ENCODE measurements at places on chromosomes 11 and 22. TPM values are rescaled to one million over a fixed set of nuclear protein-coding genes. Genes with fewer than 3 reads are reported as not detected.

The RFPL2 gene
- total RNA-seq, result not detected

The DNAJB13 gene
- not detected for total RNA-seq

The P4HA3 gene
- total RNA-seq, result not detected

The PGA5 gene
- not detected for total RNA-seq

- DNase-seq, result no peak
- H3K27ac ChIP-seq, result no peak overlapping the region
- H3K4me3 ChIP-seq, result no peak overlapping the region
- no peaks in the 10 kb centered on the region for H3K36me3 ChIP-seq
- no peaks in the 10 kb centered on the region for H3K4me1 ChIP-seq
Observed at GRCh38 chr11:69982690-69983570, 95.2 kb upstream of the ANO1 start.

GRCh38 chr11:75911459-75911858 is 96.4 kb downstream of the UVRAG start:
- H3K36me3 ChIP-seq, result peaks cover 8% of the 10 kb centered on the region
- peak overlapping the region; percentile 41 for H3K27ac ChIP-seq
- H3K4me3 ChIP-seq, result no peak overlapping the region
- H3K27me3 ChIP-seq, result no peaks in the 10 kb centered on the region
- no peak for DNase-seq

DNA sequence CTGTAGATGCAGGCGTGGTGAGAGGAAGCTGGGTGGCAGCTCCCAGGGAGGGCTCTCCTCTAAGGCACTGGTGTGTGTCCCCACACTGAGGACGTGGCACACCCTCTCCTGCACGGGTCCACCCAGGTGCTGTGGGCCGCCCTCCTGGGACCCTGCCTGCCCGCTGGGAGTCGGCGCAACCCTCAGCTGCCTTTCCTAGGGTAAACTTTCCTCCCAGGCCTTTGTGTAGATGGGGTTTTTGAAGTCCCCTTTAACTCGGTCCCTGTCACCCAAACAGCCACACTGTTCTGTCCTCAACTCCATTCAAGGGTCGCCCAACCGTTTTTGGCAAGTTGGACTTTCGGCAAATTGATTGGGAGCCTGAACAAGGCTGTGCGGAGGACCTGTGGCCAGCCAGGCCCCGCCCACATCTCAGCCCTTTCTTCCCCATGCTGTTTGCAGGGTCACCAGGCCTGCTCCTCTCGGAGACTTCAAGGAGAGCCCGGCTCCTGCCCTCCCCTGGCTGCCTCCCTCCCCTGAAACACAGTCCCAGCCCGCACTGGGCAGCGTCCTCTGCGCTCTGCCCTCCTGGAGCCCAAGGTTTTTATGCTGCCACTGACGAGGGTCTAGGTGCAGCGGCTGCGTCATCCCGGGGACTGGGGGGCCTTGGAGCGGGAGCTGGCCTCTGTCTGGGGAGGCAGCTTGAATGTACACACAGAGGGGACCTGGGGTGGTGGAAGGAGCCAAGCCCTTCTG is 1126.2 kb downstream of the BRD1 start:
- no peaks in the 10 kb centered on the region for H3K4me1 ChIP-seq
- no peak for DNase-seq
- no peak overlapping the region for H3K4me3 ChIP-seq

GRCh38 chr11:105000167-105000566 is 22.8 kb downstream of the CASP5 start:
- H3K27me3 ChIP-seq, result no peaks in the 10 kb centered on the region
- no peak for DNase-seq
- no peak overlapping the region for H3K4me3 ChIP-seq
- peaks cover 6% of the 10 kb centered on the region for H3K4me1 ChIP-seq

GRCh38 chr11:8267280-8267679 is 3.6 kb upstream of the LMO1 start:
- H3K4me1 ChIP-seq, result peaks cover 10% of the 10 kb centered on the region
- DNase-seq, result no peak
- H3K36me3 ChIP-seq, result no peaks in the 10 kb centered on the region
- peaks cover 53% of the 10 kb centered on the region for H3K27me3 ChIP-seq
- H3K27ac ChIP-seq, result no peak overlapping the region

DNA sequence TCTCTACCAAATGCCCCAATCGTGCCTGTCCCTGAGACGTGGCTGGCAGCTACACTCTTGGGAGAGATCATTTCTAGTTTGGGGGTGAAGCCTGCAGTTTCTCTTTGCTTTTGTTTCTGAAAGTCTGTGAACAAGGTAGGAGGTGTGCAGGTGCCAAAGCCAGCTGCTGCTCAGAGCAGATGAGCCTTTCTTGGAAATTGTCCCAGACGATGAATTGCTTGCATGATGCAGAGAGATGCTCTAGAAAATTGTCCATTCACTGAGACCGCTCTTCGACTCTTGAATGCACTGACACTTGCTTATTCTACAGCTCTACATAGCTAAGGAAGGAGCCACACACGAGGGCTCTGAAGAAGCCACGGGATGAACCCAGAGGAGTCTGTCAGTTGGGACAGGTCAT is 225.6 kb upstream of the E2F8 start:
- H3K36me3 ChIP-seq, result no peaks in the 10 kb centered on the region
- no peaks in the 10 kb centered on the region for H3K4me1 ChIP-seq
- no peak overlapping the region for H3K27ac ChIP-seq
- H3K4me3 ChIP-seq, result no peak overlapping the region
- peaks cover 14% of the 10 kb centered on the region for H3K27me3 ChIP-seq

- H3K27ac ChIP-seq, result no peak within 1 kb of the TSS
- H3K4me3 ChIP-seq, result no peak within 1 kb of the TSS
- no peak for DNase-seq
Observed at GRCh38 chr11:129375751-129376657, at the start of gene BARX2. Gene BARX2 (plus strand): TSS chr11:129375848. CDS start chr11:129376036, 188 bp downstream.

DNA sequence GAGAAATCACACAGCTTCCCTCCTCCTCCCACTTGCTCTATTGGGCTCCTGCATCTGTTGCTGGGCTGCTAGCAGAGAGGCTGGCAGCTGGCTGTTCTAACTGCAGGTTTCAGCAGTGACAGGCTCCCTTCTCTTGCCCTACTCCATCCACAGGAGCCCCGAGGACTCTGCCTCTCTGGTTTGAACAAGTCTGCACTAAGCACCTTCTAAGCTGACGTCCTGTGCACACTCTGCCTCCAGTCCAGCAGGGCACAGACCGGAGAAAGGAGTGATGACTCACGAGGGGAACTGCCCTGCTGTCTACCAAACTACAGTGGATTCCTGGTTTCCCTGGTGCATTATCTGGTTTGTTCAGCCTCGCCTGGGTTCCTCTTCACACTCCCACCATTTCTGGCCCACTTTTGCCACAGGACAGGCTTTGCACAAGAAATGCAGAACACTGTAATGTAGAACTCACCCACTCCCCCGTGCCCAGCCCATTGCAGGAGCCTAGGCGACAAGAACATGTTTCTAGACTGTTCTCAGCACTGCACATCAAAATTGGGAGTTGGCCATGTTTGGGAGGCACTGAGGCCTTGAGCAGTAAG is 26.0 kb downstream of the IL10RA start:
- H3K4me1 ChIP-seq, result peaks cover 86% of the 10 kb centered on the region
- H3K27me3 ChIP-seq, result no peaks in the 10 kb centered on the region
- DNase-seq, result no peak
- peak overlapping the region; percentile 44 for H3K4me3 ChIP-seq
- H3K36me3 ChIP-seq, result peaks cover 6% of the 10 kb centered on the region

GRCh38 chr22:33380789-33381530 is 322.8 kb upstream of the SYN3 start:
- peaks cover 12% of the 10 kb centered on the region for H3K36me3 ChIP-seq
- no peak overlapping the region for H3K4me3 ChIP-seq
- no peak overlapping the region for H3K27ac ChIP-seq
- DNase-seq, result no peak
- no peaks in the 10 kb centered on the region for H3K27me3 ChIP-seq

DNA sequence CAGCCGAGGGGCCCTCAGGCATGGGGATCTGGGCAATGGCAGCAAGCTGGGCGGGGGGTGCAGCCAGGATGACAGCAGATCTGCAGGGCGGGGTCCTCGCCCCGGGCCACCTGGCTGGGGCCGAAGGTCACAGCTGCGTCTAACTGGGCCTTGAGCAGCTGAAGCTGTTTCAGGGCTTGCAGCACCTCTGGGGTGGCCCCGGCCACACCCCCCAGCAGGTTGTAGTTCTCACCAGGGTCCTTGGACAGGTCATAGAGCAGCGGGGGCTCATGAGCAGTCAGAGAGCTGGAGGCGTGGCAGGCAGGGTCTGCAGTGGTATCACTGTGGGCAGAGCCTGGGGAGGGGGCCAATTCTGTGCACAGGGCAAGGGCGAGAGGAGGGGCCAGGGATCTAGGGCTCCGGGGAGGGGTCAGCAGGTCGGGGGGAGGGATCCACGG is 2.8 kb downstream of the ARSA start:
- DNase-seq, result no peak
- H3K27me3 ChIP-seq, result no peaks in the 10 kb centered on the region
- no peak overlapping the region for H3K4me3 ChIP-seq
- no peak overlapping the region for H3K27ac ChIP-seq

GRCh38 chr11:67252831-67253239 is 13.4 kb upstream of the GRK2 start:
- H3K27ac ChIP-seq, result peak overlapping the region; percentile 82
- peaks cover 49% of the 10 kb centered on the region for H3K36me3 ChIP-seq
- no peaks in the 10 kb centered on the region for H3K27me3 ChIP-seq
- peaks cover 71% of the 10 kb centered on the region for H3K4me1 ChIP-seq

DNA sequence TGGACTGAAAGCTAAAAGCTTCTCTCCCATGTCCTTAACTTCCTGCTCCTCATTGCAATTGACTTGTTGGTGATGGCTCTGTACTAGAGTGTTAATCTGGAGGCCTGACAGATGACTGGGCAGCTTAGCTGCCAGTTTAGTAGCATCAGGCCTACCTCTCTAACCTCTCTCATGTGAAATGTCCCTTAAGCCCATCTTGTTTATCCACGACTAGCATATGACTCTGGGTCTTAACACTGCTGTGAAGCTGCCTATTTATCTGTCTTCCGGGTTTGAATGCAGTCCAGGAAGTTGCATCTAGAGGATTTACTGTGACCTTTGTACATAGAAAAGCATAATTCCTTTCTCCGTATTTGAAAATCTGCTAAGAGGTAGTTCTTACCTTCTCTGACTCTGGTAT is 85.3 kb upstream of the HORMAD2 start:
- no peaks in the 10 kb centered on the region for H3K27me3 ChIP-seq
- no peak overlapping the region for H3K4me3 ChIP-seq
- H3K36me3 ChIP-seq, result peaks cover 6% of the 10 kb centered on the region
- H3K27ac ChIP-seq, result peak overlapping the region; percentile 87
- DNase-seq, result no peak

- no peak overlapping the region for H3K4me3 ChIP-seq
- H3K36me3 ChIP-seq, result no peaks in the 10 kb centered on the region
- no peak for DNase-seq
- no peak overlapping the region for H3K27ac ChIP-seq
- H3K27me3 ChIP-seq, result peaks cover 24% of the 10 kb centered on the region
- H3K4me1 ChIP-seq, result no peaks in the 10 kb centered on the region
Observed at GRCh38 chr11:19988598-19988997, 171.7 kb downstream of the DBX1 start.

DNA sequence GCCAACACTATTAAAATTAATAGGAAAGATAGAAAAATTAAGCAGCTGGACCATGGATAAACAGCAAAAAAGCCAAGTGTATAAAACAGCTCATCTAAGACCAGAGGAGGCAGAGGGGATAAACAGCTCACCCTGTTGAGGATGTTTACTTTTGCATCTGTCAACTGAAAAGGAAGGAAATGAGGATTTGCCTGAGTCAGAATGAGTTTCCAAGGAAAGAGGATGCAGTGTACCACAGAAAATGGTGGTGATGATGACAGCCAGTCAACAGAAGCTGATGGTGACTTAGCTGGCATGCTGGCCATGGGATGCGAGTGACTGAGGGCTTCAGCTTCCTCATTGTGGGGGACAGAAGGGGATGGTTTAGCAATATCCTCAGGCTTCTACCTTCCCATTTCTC is 183.5 kb downstream of the KIRREL3 start:
- no peak overlapping the region for H3K27ac ChIP-seq
- no peaks in the 10 kb centered on the region for H3K4me1 ChIP-seq
- no peak for DNase-seq

DNA sequence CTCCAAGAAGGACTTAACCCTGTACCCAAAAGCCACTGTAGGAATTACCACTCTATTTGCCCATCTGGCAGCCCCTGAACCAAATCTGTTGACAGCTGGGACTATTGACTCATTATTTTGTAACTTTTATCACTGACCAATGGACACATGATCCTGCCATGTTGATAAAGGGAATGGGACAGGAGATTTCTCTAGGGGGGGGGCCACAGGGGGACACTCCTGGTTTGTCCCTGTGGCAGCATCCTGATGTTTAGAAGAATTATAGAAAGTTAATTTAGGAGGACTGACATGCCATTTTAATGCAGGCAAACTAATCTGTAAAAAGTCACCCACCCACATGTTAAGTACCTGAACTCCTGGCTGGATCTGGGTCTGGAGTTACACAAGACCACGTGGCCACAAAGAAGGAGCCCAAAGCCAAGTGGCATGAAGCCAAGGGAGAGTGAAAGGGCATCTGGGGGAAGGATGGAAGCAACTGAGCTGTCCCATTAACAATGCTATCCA is 558.1 kb downstream of the ETS1 start:
- H3K36me3 ChIP-seq, result no peaks in the 10 kb centered on the region
- H3K4me1 ChIP-seq, result peaks cover 5% of the 10 kb centered on the region
- no peak overlapping the region for H3K27ac ChIP-seq
- no peak for DNase-seq
- H3K27me3 ChIP-seq, result peaks cover 17% of the 10 kb centered on the region

DNA sequence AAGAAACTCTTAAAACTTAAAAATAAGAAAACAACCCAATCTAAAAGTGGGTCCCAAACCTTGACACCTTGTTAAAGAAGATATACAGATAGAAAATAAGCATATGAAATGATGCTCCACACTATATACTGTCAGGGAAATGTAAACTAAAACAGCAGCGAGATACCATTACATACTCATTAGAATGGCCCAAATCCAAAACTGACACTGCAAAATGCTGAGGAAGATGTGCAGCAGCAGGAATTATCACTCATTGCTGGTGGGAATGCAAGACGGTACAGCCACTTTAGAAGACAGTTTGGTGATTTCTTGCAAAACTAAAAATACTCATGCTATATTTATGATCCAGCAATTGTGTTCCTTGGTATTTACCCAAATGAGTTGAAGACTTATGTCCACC is 5.0 kb upstream of the RNF26 start:
- no peak overlapping the region for H3K27ac ChIP-seq
- H3K4me1 ChIP-seq, result peaks cover 14% of the 10 kb centered on the region
- no peak overlapping the region for H3K4me3 ChIP-seq
- DNase-seq, result no peak
- no peaks in the 10 kb centered on the region for H3K36me3 ChIP-seq
- peaks cover 9% of the 10 kb centered on the region for H3K27me3 ChIP-seq

All from natural killer cell treated with Interleukin-12 subunit alpha and Interleukin-12 subunit beta and Interleukin-15 and Interleukin-18, amount 100 ng/mL, for 72 hours (primary cell).